ENCODE measurements at places on chromosomes 13 and 19.

DNA sequence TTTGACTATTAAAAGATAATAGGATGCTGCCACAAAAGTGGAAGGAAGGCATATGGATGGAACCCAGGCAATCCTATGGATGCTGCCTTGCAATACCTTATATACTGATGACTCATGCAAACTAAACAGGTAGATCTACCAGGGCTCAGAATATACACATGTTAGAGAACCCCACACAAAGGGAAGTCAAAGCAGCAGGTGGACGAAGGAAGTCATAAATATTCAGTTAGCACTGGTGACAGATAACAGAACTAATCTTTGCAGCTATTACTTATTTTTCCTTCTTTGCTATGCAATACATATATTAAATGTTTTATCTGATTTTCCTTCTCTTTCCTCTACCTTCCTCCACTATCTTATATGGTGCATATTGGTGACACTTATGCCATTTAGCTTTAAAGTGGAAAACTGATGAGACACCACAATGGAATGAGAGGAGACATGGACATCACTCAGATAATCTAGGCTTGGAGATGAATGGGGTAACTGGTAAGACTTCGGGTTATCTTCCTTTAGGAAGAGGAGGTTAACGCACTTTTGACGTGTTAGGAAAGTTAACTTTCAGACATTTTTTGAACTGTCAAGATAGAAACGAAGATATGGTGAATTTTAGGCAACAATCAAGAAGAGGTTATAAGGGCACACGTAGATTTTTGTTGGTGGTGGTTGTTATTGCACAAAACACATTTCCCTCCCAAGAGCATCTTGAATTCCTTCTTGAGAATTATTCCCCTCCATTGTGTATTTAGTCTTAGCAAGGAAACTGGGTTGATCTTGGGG is 39.8 kb upstream of the MBNL2 start:
- DNase-seq = no peak

DNA sequence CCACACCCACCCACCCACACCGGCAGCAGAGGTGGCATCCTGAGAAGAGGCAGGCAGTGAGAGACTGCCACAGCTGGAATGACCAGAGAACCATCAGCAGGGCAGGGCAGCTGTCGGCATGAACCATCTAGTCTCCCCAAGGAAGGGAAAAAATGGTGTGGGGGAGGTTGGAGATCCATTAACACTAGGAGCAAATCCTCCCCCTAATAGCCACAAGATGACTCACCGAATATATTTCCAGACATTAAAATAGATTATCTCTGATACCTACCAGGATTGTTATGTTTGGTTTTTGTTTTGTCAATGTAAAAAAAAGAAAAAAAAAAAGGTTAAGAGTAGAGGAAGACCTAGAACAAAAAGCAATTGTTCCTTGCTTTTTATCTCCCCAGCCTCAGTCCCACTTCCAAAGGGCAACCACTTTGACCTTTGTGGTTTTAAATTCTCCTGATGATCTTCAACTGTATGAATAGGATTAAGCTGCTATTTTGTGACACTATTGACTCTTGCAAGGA is 34.2 kb downstream of the THSD1 start:
- DNase-seq = no peak

DNA sequence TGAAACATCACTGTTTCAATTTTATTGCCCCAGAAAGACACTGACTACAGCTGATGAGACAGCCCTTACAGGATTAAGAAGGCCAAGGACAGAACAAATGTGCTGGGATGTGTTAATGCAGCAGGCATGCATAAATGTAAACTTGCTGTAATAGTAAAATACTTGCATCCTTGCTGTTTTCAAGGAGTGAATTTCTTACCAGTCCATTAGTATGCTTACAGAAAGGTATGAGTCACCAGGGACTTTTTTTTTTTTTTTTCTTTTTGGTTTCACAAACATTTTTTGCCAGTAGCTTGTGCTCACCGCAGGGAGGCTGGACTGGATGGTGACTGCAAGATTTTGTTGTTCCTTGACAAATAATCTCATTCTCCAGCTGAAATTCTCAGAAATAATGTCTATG is 55.1 kb downstream of the GPR180 start:
- DNase-seq = no peak

DNA sequence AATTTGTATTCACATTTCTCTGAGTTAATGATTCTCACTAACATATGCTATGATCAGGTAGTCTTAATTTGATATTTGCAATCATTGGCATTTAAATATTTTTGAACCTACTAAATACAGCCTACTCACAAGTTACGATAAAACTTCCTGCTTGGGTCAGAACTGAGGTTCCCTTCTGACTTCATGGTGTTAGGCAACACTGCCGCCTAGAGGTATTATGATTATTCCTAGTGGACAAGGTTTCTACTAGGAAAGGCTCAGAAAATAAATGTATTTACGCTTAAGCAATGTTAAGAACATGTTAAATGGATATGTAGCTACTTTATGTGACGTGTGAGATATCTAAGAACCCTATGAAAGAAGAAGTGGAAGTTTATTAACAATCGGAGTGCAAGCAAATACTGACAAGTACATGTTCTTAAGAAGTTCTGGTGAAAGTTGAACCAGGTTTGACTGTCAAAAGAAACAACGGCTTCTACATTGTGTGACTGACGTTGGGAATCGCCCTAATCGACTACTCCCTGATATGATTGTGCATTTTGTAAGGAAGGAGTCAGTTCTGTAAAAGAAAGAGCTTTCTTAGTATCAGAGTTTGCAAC is 1395.8 kb downstream of the SLITRK5 start:
- peak; percentile 32 for DNase-seq

- peak; percentile 17 for DNase-seq
These were observed 585 bp downstream of the MAP1S start for GRCh38 chr19:17719730-17720400.

DNA sequence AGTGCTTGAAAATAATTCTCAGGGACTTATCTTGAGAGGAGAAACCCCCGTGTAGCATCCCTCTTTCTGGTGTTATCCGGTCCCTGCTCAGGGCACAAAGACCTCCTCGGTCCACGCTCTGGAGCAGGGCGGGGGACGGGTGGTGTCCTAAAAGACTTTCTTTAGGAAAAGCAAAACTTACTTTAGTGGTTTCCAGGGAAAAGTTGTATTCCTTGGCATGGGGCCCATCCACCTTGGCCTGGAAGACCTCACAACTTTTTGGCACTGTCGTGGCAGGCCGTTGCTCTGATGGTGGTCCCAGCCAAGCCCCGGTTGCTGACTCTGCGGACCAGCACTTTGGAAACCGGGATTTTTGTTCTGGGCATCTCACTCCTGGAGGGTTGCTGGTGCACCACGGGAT is 2.7 kb downstream of the AMER2 start:
- no peak for DNase-seq

DNA sequence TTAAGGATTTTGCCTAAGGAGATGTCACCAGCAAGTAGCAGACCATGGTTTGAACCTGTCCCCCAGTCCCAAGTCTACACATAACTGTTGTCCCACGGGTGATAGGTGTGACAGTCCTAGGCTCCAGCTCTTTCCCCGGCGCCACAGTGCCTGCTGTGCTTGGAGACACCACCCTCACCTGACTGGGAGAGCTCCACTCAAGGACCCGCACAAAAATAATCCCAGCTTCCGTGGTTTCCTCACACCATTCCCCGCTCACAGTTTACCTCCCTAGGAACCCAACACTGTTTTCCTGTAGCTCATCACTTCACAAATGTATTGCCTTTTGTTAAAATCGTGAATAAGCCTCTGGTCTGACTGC is 19.8 kb upstream of the RASA3 start:
- no peak for DNase-seq

GRCh38 chr13:55255236-55255635 is 1885.5 kb upstream of the PRR20A start:
- no peak for DNase-seq

- peak; percentile 58 for DNase-seq
These were observed 643 bp downstream of the SLC7A1 start for GRCh38 chr13:29594710-29595379.

GRCh38 chr13:50909605-50910484 is at the start of gene RNASEH2B:
TSS of gene RNASEH2B (plus strand) at chr13:50909791. CDS start at chr13:50910077, 286 bp downstream.
- DNase-seq = peak; percentile 38
